Sigmoid colon (tissue), 7 donors: ENCODE measurements at places on chromosomes 16 and 17. TPM values are rescaled to one million over a fixed set of nuclear protein-coding genes. Genes with fewer than 3 reads are reported as not detected.

FADS6 gene
- 1.8 TPM for polyA plus RNA-seq

OR2C1 gene
- not detected for polyA plus RNA-seq

RBBP6 gene
- 15.3 TPM for polyA plus RNA-seq

ARL4D gene
- 1.4 TPM for polyA plus RNA-seq

MMP28 gene
- polyA plus RNA-seq: 24.0 TPM

PERCC1 gene
- 0.07 TPM for polyA plus RNA-seq

ITGAD gene
- 0.22 TPM for polyA plus RNA-seq

PKMYT1 gene
- 33.1 TPM for polyA plus RNA-seq

GNGT2 gene
- 11.0 TPM for polyA plus RNA-seq

PPL gene
- 27.0 TPM for polyA plus RNA-seq

PRSS27 gene
- polyA plus RNA-seq: 2.1 TPM

UTS2R gene
- polyA plus RNA-seq: not detected

OR1G1 gene
- polyA plus RNA-seq: not detected

HEATR9 gene
- not detected for polyA plus RNA-seq

CNGB1 gene
- polyA plus RNA-seq: not detected

KRT12 gene
- polyA plus RNA-seq: 1.3 TPM

WSCD1 gene
- 3.8 TPM for polyA plus RNA-seq

KCTD5 gene
- 78.6 TPM for polyA plus RNA-seq

SPNS3 gene
- 1.6 TPM for polyA plus RNA-seq

GPRC5C gene
- polyA plus RNA-seq: 78.1 TPM

HS3ST4 gene
- polyA plus RNA-seq: not detected

ARL16 gene
- polyA plus RNA-seq: 24.5 TPM

LRRC3C gene
- polyA plus RNA-seq: not detected

COTL1 gene
- polyA plus RNA-seq: 160 TPM

NEUROD2 gene
- 1.2 TPM for polyA plus RNA-seq

CACNA1H gene
- 1.8 TPM for polyA plus RNA-seq

OR3A1 gene
- not detected for polyA plus RNA-seq

AMZ2 gene
- 34.7 TPM for polyA plus RNA-seq

KRTAP3-1 gene
- polyA plus RNA-seq: not detected

ACSM5 gene
- 1.3 TPM for polyA plus RNA-seq

CALB2 gene
- 5.2 TPM for polyA plus RNA-seq

EPN3 gene
- polyA plus RNA-seq: 29.5 TPM

MT4 gene
- polyA plus RNA-seq: not detected

ATP5PD gene
- polyA plus RNA-seq: 592 TPM

TBX6 gene
- polyA plus RNA-seq: 0.60 TPM

PIGS gene
- polyA plus RNA-seq: 27.0 TPM

SHPK gene
- polyA plus RNA-seq: 7.8 TPM

GGT6 gene
- 22.2 TPM for polyA plus RNA-seq

TTYH2 gene
- polyA plus RNA-seq: 1.2 TPM

CACNG1 gene
- polyA plus RNA-seq: not detected

PSMD12 gene
- polyA plus RNA-seq: 15.7 TPM
